ENCODE measurements at places on chromosomes 2 and 18. TPM values are rescaled to one million over a fixed set of nuclear protein-coding genes. Genes with fewer than 3 reads are reported as not detected.

DNA sequence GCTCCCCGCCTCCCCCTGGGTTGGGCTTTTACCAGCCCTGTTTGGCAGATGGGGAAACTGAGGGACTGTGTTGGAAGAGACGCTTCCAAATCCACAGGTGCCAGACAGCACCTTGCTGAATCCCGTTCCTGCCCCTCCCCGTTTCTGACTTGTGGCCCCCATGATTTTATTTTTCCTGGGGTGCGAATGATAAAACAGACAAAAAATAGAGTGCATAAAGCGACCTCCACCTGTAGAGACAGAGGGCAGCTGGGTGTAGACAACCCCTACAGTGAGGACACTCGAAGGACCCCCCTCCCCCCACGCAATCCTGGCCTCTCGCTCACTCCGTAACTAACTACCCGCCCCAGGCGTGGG is 2.2 kb upstream of the CTDSP1 start:
- DNase-seq, result no peak

- DNase-seq, result no peak
These were observed 881.3 kb downstream of the LRRTM4 start for GRCh38 chr2:76640905-76641304.

DNA sequence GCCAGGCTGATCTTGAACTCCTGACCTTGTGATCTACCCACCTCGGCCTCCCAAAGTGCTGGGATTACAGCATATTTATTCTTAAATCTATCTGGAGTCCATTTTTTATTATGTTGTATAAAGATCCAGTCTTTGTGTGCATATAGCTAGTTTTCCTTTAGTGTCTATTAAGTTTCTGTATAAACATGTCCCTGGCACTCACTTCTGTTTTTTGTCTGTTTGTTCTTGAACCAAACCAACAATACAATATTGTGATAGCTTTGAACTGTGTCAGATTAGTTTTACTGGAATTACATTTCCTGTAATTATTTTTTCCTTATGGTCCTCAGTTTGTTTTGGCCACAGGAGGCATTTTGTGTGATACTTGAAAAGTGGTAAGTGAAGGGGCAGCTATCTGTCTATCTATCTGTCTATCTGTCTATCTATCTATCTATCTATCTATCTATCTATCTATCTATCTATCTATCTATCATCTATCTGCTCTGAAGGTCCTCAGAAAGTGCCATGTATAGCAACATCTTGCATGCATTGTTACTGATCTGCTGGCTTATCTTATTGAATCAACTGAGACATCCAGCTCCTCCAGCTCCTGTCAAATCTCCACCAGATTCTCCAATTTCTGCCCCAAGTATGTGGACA is 70.9 kb upstream of the ACVR1 start:
- no peak for DNase-seq

DNA sequence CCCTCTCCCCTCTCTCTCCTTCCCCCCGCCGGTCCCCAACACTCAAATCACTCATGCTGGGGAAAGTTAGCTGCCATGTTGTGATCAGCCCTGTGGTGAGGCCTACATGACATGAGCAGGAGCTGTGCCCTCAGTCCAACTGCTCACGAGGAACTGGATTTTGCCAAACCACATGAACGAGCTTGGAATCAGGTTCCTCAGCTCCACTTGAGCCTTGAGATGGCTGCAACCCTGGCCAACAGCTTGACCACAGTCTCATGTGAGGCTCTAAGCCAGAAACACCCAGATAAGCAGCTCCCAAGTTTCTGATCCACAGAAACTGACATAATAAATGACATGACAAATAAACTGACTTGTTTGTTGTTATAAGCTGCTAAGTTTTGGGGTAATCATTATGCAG is 38.4 kb downstream of the ARL4C start:
- DNase-seq, result no peak

GRCh38 chr2:7189106-7189505 is 271.9 kb downstream of the RNF144A start:
- no peak for DNase-seq

DNA sequence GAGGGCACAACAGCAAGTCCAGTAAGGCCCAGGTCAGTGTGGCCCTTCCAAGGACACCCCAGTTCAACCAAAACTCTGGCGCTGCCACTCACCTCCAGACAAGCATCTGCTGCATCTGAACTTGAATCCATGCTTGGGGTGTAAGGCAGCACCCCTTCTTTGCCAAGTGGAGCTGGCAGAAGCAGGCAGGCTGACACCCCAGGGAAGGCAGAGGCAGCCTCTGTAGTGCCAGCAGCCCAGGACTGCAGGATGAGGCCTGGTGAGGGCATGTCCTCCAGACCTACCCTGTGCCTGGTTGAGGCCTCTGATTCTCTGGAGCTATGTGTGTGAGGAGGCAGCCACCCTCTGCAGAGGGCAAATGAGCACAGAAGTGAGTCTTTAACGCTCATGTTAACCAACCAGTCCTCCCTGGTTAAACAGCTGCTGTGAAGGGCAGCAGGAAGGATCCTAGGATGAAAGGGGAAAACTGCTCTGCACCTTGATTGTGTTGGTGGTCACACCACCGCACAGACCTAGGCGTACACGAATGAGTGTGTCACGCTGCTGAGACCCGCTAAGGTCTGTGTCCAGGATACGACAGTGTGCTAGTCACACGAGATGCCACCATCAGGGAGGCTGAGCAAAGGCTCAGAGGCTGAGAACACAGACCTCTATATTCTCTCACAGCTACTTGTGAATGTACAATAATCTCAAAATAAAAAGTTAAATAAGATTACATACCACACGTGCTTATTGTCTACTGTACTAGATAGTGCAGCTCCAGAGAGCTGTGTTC is 2.2 kb downstream of the PARD6G start:
- no peak for DNase-seq

DNA sequence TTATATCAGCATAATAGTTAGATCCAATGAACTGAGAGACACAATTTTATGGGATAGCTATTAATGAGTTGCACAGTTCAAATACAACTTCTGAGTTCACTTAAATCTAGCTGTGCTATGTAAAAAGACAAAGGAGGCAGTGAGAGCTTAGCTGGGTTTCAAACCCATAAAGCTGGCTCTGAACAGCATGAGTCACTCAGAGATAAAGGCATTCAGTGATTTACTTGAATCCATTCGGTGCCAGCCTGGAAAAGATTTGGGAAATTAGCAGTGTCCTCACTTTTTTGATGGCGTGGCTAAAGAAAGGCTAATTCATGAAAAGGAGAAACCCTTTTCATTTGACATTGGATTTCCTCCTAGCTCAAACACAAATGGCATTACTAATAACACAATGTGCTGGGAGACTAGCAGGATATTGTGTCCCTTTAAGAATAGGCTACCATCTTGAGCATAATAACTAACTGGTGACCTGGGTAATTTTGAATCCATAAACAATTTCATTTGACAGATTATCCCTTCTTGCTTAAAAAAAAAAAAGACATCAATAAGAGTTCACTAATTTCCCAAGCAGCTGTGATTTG is 98.4 kb upstream of the NEUROD1 start:
- DNase-seq, result no peak

DNA sequence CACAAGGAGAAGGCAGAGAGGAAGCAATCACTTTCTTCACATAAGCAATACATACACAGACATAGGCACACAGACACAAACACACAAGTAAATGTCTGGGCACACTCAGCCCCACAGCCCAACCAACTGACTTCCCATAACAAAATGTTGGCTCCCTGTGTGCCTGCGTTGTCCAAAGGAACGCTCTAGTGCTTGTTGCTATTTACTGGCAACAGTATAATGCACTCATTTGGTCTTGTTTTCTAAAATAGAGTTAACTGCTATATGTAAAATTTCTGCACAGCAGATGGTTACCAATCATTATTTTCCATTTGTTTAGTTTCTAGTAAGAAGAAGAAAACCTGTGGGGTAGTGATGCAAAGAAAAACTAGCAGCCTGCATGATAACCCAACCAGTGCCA is 16.5 kb downstream of the FIGN start:
- no peak for DNase-seq

DNA sequence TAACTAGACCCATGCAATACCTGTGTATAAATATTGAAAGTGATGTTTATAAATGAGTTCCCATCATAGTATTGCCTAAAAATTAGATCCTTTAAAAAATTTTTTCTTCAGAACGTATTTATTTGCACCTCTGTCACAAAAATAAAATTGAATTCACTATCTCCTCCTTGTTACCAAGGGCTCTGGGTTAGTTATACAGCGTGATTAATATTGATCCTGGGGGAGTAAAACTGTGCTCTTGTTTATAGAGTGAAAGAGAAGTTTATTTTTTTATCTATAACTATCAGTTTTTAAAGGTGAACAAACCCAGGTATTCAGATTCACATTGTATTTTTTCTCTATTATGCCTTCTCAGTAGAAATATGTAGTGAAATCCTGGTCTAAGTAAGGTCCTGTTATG is 458.5 kb downstream of the CPS1 start:
- no peak for DNase-seq

- DNase-seq, result no peak
These were observed 126.1 kb upstream of the FAM117B start for GRCh38 chr2:202508686-202509085.

DNA sequence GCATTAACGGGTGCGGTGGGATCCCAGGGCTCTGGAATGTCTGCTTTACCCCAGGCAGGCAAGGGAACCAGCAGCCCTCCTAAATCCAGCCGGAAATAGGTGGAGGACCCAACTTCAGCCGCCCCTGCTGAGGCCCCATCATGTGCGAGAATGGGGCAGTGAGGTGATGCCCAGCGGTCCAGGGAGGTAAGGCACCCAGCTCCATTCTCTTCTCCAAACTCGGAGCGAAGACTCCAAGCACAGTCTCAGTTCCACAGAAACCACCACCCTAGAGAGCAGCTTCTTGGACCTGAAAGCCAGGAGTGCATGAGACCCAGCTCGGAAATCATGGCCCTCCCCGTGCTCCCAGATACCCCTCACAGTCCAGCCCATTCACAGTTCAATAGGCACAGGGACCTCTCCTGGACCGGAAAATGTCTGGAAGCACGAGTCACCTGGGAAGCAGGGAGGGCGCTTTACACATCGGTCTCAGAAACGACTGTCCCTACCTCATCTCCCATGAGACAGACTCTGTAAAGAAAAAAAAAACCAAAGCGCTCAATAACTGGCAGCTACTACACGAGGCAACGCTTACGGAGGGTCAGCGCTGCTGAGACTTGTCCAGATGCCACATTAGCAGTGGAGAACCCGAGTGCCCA is 2.0 kb downstream of the SDC1 start:
- DNase-seq, result no peak

Gene TTN
- 23.3 TPM for total RNA-seq

Gene KIF1A
- total RNA-seq, result not detected

Gene MATN3
- total RNA-seq, result not detected

Gene C2orf66
- total RNA-seq, result not detected

Gene PXDN
- 1.4 TPM for total RNA-seq

Gene TMEM247
- total RNA-seq, result not detected

Gene CDH7
- total RNA-seq, result not detected

Gene ATG16L1
- total RNA-seq, result 164 TPM

Gene CMPK2
- total RNA-seq, result 4.0 TPM

Data from CD8-positive, alpha-beta T cell (primary cell).